Activated CD4-positive, alpha-beta T cell treated with anti-CD3 and anti-CD28 coated beads, Interleukin-2, amount 10 ng/mL, durations not matched to agents 7 days and 5 days (primary cell): ENCODE measurements at places on chromosomes 6 and 20. TPM values are rescaled to one million over a fixed set of nuclear protein-coding genes. Genes with fewer than 3 reads are reported as not detected.

DNA sequence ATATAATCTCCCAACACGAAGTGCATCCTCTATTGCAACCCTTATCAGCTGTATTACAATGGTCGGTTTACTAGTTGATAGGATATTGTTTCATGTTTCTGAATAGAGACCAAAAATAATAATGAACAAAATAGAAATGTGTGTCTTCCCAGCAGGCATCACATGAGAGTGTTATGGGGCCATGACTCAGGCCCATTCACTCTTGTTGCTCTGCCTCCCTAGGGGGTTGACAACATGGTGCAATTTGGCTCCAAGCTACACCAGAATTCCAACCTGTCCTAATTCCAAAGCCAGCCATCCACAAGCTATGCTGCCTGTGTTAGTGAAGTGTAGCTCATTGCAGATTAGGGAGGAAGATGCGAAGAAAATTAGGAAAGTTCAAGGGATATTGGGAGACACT lies 13.1 kb upstream of the SAYSD1 start:
- DNase-seq, result no peak

GRCh38 chr6:105909106-105909505 lies 177.0 kb upstream of the PRDM1 start:
- DNase-seq, result no peak

GRCh38 chr6:1535295-1535694 lies 74.4 kb upstream of the FOXC1 start:
- DNase-seq, result peak; percentile 66

Gene CDH4
- total RNA-seq, result not detected

DNA sequence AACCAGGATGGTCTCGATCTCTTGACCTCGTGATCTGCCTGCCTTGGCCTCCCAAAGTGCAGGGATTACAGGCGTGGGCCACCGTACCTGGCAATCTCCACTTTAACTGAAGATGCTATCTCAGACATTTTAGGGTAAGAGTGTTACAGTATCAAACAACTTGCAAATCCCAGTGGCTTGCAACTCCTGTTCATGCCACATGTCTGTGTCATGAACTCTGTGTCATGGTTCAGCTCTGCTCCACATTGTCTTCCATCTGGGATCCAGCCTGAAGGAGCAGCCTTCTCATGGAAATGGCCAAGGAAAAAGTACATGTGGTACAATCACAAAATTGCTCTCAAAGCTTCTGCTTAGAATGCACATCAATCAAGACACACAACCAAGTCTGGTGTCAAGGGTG lies 114.9 kb downstream of the MAP3K5 start:
- no peak for DNase-seq

- no peak for DNase-seq
Observed at GRCh38 chr6:116412270-116412669, 41.5 kb downstream of the DSE start.

Gene CTAGE9
- total RNA-seq, result not detected

Gene SLC26A8
- not detected for total RNA-seq

- DNase-seq, result peak; percentile 44
Observed at GRCh38 chr6:105402090-105402938, 568 bp downstream of the PREP start.

DNA sequence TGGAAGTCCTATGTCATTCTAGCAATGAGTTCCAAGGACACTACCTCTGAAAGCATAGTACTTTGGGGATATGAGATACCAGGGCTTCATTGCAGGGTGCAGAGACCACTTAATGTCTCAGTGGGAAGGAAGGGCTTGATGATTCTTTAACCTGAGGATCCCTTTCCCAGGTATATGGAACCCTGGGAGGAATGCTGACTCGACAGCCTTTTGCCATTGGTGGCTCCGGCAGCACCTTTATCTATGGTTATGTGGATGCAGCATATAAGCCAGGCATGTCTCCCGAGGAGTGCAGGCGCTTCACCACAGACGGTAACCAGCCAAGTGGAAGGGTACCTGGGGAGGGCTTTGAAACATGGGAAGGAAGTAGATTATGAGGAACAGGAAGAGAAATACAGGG lies 4.2 kb downstream of the PSMB9 start:
- DNase-seq, result no peak
